ENCODE measurements at places on chromosomes 13 and 19. TPM values are rescaled to one million over a fixed set of nuclear protein-coding genes. Genes with fewer than 3 reads are reported as not detected.

Gene NKG7
- not detected for total RNA-seq

Gene LRCH1
- 10.2 TPM for total RNA-seq

Gene TUBA3C
- total RNA-seq = not detected

Gene ZNF567
- total RNA-seq = 4.4 TPM

Gene PTGIR
- total RNA-seq = 20.0 TPM

Gene PSG3
- not detected for total RNA-seq

Gene PRR22
- total RNA-seq = 0.13 TPM

Gene COX6B2
- not detected for total RNA-seq

Gene ADPRHL1
- total RNA-seq = 1.1 TPM

Gene DIRAS1
- 2.3 TPM for total RNA-seq

Gene ZNF562
- total RNA-seq = 18.0 TPM

Gene RNF17
- 0.98 TPM for total RNA-seq

Gene GDF15
- total RNA-seq = 78.5 TPM

Gene TMEM150B
- total RNA-seq = not detected

Gene RFPL4AL1
- not detected for total RNA-seq

Gene KRTDAP
- total RNA-seq = not detected

Gene C13orf42
- total RNA-seq = not detected

Gene METTL21C
- not detected for total RNA-seq

Gene TRPC4
- 32.5 TPM for total RNA-seq

Gene CRYL1
- total RNA-seq = 20.2 TPM

Gene ZNF540
- 0.72 TPM for total RNA-seq

Gene URAD
- total RNA-seq = not detected

Gene FCAR
- total RNA-seq = not detected

Gene ARID3A
- total RNA-seq = 16.1 TPM

Gene CEACAM4
- not detected for total RNA-seq

Gene C2CD4C
- not detected for total RNA-seq

Gene ZNF497
- total RNA-seq = 0.91 TPM

Gene ATP7B
- total RNA-seq = 3.5 TPM

Gene FUT6
- not detected for total RNA-seq

Gene NAPSA
- total RNA-seq = 0.36 TPM

Gene PSG2
- 0.73 TPM for total RNA-seq

Measured in smooth muscle cell of the pulmonary artery (primary cell).